ENCODE measurements at places on chromosomes 7 and 10. TPM values are rescaled to one million over a fixed set of nuclear protein-coding genes. Genes with fewer than 3 reads are reported as not detected.

GSTO2 gene
- total RNA-seq: 0.95 TPM

KLHL7 gene
- 29.0 TPM for total RNA-seq

EIF4EBP2 gene
- total RNA-seq: 46.6 TPM

DDX56 gene
- total RNA-seq: 96.6 TPM

SHH gene
- not detected for total RNA-seq

GPC2 gene
- total RNA-seq: 17.5 TPM

SPDYE5 gene
- 0.16 TPM for total RNA-seq

HOXA6 gene
- total RNA-seq: 20.7 TPM

CLDN4 gene
- 0.25 TPM for total RNA-seq

SH2B2 gene
- 0.25 TPM for total RNA-seq

SUFU gene
- 14.5 TPM for total RNA-seq

AKR1C4 gene
- total RNA-seq: not detected

TMEM140 gene
- total RNA-seq: 26.5 TPM

HMX3 gene
- total RNA-seq: not detected

RPEL1 gene
- not detected for total RNA-seq

PRSS37 gene
- not detected for total RNA-seq

MRLN gene
- not detected for total RNA-seq

ZC3HAV1L gene
- total RNA-seq: 25.7 TPM

APBB1IP gene
- not detected for total RNA-seq

MSS51 gene
- 3.5 TPM for total RNA-seq

ACSM6 gene
- not detected for total RNA-seq

DOCK4 gene
- 164 TPM for total RNA-seq

ITPRID1 gene
- total RNA-seq: not detected

OR2A7 gene
- 0.21 TPM for total RNA-seq

PPP1R9A gene
- total RNA-seq: 3.0 TPM

EBLN1 gene
- total RNA-seq: not detected

HHEX gene
- total RNA-seq: 109 TPM

ATRNL1 gene
- total RNA-seq: not detected

NUTM2E gene
- not detected for total RNA-seq
